Effector CD8-positive, alpha-beta T cell (primary cell): ENCODE measurements at places on chromosomes 3 and 15.

DNA sequence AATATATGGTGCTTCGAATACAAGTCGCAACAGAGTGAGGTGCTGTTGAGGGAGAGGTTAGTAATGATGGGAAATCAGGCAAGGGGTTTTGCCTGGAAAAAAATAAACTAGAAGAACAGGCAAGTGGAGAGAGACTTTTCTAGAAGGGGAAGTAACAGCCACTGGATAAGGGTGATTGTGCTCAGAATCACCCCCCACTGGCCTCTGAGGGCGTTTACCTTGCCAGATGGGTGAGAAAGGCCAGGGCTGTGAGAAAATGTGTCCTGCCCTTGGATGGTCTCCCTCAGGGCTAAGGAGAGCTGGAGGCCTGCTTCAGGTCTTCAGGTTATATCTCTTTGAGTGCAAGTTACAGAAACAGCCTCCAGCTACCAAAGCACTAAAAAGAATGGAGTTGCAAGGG, 151.8 kb downstream of the MEX3B start:
- no peak for DNase-seq

DNA sequence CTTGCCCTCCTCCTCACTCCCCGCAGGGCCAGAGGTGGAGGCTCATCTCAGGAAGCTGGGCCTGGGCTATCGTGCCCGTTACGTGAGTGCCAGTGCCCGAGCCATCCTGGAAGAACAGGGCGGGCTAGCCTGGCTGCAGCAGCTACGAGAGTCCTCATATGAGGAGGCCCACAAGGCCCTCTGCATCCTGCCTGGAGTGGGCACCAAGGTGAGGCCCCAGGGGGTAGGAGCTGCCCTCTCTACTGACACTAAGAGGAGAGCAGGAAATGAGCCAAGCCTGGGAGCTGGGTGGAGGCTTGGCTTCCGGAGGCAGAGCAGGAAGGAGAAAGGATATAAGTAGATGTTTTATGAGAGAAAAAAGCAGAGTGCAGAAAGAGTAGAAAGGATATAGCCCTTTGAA, 4.9 kb downstream of the OGG1 start:
- DNase-seq = no peak

- no peak for DNase-seq
These were observed 525 bp upstream of the FSTL1 start for GRCh38 chr3:120451272-120451761.

DNA sequence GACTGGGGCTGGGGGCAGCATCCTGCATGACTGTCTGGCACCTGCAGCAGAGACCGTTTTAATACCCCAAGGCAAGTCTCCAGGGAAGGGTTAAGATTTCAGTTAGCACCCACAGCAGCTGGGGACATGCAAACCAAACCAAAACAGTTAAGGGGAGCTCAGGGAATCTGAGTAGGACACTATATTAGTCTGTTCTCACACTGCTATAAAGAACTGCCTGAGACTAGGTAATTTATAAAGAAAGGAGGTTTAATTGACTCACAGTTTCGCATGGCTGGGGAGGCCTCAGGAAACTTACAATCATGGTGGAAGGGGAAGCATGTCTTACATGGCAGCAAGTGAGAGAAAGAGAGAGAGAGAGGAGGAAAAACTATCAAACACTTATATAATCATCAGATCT, 25.3 kb downstream of the GALNT15 start:
- DNase-seq = no peak

DNA sequence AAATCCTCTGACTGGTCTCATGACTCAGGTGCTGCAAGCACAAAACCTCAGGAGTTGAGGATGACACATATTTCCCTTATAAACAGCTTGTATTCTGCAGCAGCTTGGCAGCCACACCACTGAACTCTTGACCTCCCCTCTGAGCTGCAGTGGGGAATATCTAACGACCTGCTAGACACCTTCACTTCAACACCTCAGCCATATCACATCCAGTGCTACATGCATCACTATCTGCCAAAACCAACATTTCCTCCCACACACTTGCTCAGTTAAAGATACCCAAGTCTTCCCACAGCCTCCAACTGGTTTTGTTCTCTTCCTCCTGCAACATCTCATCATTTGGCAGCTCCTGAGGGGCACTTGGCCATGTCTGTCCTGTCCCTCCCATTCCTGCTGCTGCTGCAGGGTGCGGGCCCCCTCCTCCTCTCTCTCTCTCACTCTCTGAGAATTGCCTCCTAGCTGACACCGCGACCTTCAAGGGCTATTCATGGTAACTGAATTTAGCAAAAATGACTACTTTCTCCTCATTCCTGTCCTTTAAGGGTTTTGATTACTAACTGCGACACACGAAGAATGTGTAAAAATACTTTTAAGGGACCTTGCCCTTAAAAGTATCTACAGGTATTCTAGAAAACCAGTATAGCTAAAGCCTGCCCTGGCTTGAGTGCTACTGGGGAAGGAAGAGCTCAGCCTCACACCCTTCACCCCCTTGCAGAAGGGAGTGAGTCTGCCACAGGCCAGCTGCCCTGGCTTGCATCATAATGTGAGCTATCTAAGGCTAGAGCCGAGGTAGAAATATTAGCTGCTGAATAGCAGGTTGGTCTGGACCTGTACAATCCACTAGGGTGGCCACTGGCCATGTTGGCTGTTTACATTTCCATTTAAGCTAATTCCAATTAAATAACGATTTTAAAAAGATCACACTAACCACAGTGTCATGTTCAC, 5.0 kb upstream of the CCR9 start:
- DNase-seq = no peak

- DNase-seq = no peak
These were observed 14.3 kb upstream of the CAMKV start for GRCh38 chr3:49883998-49884397.

DNA sequence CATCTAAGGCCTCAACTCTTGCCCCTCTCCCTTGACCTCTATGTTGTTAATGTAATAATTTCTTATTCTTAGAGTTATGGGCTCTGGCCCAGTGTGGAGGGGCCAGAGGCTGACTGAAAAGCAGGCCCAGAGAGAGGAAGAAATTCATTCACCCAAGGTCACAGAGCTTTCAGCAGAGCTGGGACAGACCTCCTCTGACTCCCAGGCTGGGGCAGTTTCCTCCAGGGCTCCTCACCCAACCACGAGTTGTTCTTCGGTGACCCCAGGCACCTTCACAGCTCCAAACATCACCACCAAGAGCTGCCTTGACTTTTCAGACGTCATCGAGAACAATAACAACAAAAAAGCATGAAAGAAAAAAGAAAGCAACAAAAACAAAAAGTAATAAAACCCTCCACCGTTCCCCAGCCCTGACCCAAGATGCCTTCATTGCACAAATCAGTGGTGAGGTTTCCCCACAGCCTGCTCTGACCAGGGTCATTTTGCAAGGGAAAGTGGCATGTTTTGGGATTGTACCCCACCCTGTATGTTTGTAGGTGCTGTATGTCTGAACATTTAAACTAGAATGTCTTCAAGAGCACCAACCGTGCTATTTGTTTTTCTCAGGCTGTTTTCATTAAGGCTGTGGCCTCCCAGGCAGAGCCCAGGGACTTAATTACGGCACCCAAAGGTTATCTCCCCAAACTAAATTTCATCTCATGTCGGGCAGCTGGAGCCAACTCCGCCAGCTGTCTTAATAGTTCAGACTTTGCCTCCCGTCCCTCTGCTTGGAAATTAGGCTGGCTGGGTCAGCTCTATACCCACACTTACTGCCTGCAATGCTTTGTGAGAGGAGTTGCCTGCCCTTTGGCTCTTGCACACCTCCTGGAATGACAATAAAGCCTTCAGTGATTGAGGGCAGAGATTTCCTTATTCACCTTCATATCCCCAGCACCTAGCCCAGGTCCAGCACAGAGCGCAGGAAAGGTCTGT, 173.8 kb downstream of the RPLP1 start:
- no peak for DNase-seq

DNA sequence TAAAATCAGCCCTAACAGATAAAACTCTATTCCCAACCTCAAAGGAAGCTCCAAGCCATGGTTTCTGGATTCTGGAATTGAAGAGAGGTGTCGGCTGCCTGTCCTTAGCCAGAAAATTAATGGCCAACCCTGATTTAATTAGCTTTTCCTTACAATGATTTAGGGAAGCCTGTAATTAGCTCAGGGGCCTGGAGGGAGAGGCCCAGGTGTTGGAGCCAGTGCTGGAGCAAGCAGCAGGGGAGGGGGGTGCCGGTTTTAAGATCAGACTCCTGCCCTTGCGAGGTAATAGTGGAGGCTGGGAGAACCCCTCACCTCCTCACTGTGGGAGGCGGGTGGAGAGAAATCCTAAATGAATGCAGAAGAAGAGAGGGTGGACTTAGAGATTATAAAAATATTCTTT, 14.7 kb upstream of the ATP2B2 start:
- no peak for DNase-seq

- DNase-seq = no peak
These were observed 2.3 kb downstream of the SH3BP5 start for GRCh38 chr3:15330031-15330596.

GRCh38 chr3:52786330-52787215, 8.0 kb upstream of the ITIH3 start:
- DNase-seq = no peak

DNA sequence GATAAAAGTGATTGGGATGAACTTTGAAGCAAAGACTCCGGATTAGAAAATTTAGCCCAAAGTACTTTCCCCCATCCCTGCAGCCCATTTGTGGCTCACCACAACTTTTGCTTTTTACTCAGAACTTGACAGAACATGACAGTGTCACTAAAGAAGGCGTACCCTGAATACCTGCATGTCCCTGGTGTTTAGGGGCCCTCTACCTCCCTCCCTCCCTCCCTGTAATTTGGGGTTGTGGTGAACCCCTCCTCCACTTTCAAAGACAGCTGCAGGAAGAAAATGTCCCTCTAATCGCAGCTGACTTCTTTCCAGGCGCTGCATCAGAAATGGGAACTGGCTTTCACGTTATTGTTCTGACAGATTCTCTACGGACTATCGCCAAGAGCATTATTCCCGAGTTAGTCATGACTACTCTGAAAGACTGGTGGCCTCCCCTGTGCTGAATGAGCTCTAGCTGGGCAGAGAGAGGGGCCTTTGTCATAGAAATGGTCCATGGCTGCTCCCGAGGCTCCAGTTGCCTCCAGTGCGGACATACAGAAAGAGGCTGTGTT, 93.2 kb upstream of the ARHGEF3 start:
- DNase-seq = no peak

GRCh38 chr3:45118615-45119071, 27.5 kb downstream of the CDCP1 start:
- DNase-seq = no peak

GRCh38 chr3:187992609-187993008, 161.3 kb upstream of the LPP start:
- no peak for DNase-seq

DNA sequence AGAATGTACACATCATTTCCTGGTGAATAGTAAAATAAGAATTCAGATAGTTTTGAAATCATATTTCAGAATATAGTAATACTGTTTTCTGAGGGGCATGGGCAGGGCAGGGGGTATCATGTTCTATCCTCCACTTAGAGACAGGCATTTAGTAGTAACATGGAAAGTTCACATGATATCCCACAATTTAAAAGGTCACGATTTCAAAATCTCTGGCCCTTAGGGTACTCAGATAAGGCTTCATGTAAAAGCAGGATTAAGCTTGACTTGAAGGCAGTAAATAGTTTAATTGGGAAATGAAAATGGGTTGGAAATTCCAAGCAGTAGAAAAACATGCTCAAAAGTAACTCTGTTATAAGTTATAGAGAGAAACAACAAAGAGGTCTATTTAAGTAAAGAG, 353.2 kb upstream of the AGTR1 start:
- DNase-seq = no peak

GRCh38 chr3:105278688-105279087, 88.0 kb upstream of the ALCAM start:
- no peak for DNase-seq

- DNase-seq = no peak
These were observed 24.3 kb upstream of the IL12A start for GRCh38 chr3:159964166-159964973.

- DNase-seq = no peak
These were observed 2.0 kb downstream of the AP2M1 start for GRCh38 chr3:184176377-184177330.

GRCh38 chr15:81939604-81940440, 106.0 kb downstream of the MEX3B start:
- DNase-seq = no peak

DNA sequence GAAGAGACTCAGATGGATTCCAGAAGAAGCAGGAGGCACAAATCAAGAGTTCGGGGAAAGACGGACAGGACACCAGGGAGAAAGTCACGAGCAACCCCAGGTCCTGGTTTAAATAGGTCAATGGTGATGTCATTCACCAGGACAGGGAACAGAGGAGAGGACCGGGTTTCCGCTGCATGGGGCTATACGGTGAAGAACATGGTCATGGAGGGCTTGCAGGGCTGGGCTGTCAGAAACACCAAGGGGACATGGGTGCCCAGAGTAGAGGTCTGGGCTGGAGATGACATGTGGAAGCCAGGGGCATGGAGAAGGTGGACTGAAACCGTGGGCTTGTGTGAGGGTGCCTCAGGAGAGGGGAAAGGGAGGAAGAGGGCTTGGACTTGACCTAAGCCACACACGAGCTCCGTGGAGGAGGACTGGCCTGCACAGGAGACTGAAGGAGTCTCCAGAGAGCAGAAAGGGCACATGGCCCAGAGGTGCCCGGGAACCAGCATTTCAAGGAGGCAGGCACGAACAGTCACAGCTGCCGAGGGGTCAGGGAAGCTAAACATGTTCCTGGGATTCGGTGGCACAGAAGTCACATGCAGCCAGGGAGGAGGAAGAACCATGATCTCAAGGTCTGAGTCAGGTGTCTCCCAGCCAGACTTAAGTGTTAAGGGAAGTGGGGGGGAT, 54.2 kb upstream of the RPL32 start:
- DNase-seq = no peak

DNA sequence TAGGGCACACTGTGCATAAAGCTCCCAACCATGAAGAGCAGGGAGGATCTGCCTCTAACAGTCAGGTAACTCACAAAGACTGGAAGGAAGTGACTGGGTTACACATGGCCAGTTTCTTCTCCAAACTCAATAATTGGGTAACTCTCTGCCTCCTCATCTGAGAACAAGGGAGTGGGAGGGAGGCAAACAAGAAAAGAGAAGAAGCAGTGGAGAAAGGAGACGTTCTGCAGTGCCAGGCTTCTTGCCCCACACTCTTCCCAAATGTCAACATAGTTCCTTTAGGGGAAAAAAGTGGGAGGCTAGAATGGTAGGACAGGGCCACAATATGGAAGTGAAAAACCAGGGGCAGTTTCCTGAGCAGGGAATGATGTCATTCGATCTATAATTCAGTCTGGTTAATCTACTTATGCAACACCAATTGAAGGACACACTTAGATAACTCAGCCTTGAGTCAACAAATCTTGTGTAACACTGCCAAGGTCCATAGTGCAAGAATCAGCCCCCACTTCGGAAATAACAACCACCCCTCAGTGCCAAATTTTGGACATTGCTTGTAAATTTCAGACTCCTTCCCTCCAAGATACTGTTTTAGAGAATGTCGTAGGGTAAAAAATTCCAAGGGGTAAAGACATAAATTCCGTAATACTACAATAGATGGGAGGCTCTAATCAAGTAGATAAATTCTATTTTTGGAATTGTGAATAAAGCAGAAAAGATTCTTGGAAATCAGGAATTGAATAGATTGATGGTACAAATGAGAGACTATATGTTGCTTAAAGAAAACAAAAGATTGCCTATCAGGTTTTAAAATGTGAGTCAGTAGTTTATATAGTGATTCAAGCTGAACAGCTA, 143.0 kb downstream of the LPP start:
- DNase-seq = no peak
